NCI-H187 treated with DMSO at 0.1 percent for 48 hours (cell line): ENCODE measurements at places on chromosomes 2 and 18.

DNA sequence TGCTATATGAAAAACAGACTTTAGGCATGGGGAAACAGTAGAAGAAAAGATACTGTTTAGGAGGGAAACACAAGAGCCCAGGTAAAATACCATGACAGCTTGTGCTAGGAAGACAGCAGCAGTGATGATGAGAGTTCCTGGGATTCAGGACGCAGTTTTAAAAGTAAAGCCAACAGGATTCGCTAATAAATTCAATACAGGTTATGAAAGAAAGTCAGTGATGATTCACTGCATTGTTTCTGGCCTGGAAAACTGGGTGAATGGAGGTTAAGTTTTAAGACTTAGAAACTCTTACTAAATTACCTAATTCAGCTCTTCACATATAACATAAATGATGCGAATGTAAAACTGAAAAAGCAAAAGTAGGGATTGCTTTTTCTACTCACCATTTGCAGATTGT is 27.9 kb upstream of the RNU4ATAC start:
- no peak for DNase-seq

DNA sequence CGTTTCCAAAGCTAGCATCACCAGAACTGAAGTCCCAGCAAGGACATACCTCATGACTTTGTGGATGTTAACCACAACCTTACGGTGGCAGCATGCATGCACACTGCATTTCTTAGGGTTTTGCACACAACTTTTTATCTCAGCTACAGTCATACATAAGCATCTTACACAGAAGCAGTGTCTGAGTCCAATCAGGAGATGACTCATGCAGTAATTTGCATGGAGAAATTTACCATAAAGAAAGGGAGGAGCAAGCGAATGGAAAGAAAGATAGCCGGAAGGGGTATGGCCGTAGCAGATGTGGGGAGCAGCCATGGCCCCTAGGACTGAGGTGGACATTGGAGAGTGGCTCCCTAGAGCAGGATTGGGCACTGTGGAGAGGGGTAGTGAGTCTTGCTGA is 522.5 kb downstream of the GALR1 start:
- DNase-seq, result no peak

- peak; percentile 81 for DNase-seq
Observed at GRCh38 chr2:11855064-11855760, 108.8 kb downstream of the LPIN1 start.

- no peak for DNase-seq
Observed at GRCh38 chr18:76081536-76081935, 413.5 kb downstream of the ZNF516 start.

GRCh38 chr18:34023471-34023870 is 201.2 kb downstream of the NOL4 start:
- DNase-seq, result no peak

GRCh38 chr18:77164763-77165485 is 32.3 kb upstream of the MBP start:
- no peak for DNase-seq

DNA sequence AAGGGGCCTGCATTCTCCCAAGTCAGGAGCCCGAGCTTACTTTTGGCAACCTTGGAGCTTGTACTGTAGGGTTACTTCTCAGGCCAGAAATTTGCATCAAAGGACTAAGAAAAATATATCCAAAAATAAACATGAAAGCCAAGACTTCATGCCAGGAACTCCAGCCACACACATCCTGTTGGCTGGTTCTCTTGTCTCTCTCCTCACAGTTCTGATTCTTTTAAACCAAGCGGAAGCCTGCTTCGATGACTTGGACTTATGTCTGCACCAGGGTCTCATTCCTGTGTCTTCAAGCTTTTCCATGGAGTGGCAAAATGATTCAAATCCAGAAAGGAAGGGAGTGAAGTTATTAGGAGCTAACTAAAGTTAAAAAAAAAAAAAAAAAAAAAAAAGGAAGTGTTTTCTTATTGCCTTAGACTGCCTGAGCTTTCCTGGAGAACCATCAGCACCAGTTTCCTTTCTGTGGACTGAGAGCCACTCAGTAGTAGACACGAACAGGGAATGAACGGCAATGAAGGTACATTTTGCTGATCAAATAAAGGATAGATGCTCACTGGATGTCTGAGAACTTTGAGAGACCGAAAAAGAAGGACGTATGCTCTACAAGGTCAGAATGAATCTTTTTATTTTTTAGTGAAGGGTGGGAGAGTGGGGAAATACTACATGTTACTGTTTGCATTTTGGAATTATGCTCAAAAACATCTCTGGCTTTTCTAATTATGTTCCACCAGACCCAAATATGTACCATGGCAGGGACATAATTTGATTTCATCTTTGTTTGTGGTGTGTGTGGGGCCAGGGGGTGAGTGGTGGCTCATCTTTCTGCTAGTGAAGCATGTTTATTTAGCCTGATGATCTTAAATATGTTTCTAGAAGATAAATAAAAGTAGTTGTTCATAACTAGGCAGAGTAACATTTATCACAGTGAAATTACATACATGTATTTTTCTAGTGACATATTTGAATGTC is 86.0 kb downstream of the RAPGEF4 start:
- no peak for DNase-seq

- no peak for DNase-seq
Observed at GRCh38 chr18:37669991-37670534, 104.5 kb upstream of the CELF4 start.

- DNase-seq, result no peak
Observed at GRCh38 chr18:79476918-79477571, 81.3 kb downstream of the NFATC1 start.

DNA sequence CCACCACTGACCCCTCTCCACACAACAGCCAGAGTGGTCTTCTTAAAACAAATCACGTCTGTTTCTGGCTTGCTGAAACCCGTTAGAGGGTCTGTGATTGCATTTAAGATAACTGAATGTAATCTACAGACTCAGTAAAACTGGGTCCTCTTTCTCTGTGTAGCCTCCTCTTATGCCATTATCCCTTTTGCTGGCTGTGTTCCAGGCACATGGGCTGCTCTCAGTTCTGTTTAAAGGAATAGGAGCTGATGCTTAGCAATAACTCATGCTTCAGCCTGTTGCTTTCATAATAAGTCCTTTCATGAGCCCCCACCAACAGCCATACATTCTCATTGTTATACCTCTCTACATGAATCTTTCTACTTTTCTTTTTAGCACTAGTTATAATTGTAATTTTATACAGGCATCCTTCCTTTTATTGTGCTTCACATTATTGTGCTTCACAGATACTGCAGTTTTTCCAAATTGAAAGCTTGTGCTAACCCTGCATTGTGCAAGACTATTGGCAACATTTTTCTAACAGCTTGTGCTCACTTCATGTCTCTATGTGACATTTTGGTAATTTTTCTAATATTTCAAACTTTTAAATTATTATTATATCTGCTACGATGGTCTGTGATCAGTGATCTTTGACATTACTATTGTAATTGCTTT is 782.6 kb downstream of the MBD2 start:
- no peak for DNase-seq

- no peak for DNase-seq
Observed at GRCh38 chr2:88919087-88919738, 227.7 kb downstream of the RPIA start.

GRCh38 chr2:61769093-61769675 is 84.7 kb downstream of the FAM161A start:
- DNase-seq, result no peak

GRCh38 chr2:1603059-1603458 is 141.3 kb downstream of the PXDN start:
- no peak for DNase-seq

- no peak for DNase-seq
Observed at GRCh38 chr2:12036640-12036983, 290.2 kb downstream of the LPIN1 start.

- DNase-seq, result no peak
Observed at GRCh38 chr2:237922641-237923361, 44.0 kb upstream of the UBE2F start.

DNA sequence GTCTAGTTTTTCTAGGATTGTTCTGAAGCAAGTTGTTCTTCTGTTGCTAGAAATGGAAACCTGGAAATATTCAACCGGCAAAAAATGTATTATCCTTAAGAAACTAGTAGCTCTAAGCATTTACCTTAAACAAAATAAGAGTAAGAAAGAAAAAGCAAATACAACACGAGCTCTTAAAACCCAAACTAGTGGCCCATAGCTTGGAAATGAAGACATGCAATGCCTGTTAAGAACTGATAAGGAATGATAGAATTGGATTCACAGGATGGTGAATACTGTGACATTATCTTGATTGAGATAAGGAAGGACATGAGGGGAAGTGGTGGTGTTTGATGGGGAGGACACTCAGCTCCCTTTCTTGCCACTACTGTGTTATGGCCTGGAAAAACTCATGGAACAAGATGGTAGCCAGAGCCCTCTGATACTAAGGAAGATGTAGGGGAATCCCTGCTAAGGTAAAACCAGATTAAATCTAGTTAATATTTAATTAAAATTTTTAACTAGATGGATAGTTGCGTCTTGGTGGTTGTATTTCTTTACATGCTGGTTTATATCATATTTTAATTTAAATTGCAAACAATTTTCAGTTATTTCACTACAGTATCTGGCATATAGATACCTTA is 193.8 kb downstream of the LPIN1 start:
- no peak for DNase-seq

DNA sequence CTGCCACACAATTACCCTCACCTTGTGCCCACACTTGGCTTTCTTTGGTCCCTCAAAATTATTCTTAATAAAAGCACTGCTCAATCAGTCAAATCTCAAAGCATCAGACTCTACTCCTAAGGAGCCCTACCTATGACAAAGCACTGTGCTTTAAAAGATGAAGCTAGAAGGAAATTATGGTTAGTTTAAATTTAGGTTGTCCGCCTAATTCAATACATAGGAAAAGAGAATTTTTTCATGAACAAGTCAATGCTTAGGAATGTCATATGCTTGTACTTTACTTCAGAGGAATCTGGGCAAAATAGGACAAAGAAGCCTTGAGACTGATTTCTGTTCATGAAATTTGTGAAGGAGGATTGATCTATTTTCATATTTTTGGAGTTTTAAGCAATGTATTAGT is 726.4 kb upstream of the CDH2 start:
- DNase-seq, result no peak

GRCh38 chr18:37900326-37900725 is 334.7 kb upstream of the CELF4 start:
- no peak for DNase-seq

- DNase-seq, result no peak
Observed at GRCh38 chr18:24231773-24232735, 93.2 kb downstream of the CABYR start.

GRCh38 chr2:85718885-85719492 is 24.8 kb downstream of the GNLY start:
- no peak for DNase-seq

DNA sequence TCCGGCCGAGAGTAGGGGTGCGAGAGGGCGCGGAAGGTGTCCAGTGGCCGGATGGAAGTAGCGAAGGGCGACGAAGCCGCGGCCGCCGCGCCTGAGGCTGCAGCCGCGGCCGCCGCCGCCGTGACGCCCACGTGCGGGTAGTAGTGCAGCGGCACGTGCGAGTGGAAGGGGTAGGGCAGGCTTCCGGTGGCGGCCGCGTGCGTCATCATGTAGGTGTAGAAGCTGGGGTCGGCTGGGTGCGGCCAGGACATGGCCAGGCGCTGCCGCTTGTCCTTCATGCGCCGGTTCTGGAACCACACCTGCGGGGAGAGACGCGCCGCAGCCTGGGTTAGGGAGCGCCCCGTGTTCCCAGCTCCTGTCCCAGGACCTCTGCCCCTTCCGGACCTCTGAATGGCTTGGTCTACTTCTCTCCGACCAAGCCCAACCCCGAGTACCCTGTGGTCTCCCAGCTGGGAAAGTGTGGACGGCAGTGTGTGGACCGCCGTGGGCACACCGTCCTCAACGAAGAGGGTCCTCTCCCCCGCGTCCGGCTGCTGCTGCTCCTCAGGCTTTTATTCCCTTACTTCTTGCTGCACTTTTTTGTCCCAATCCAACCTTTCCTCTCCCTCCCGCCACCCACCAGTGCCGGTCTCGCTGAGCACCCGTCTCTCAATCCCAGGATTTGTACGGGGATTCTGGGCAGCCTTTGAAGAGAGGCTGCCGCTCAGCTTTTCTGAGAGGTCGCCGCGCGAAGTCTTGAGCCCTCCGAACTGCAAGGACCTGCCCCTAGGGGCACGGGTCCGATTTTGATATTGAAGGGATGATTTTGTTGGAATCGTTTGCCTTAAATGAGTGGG is 3.0 kb downstream of the EVX2 start:
- no peak for DNase-seq

- DNase-seq, result no peak
Observed at GRCh38 chr2:73333564-73333963, 40.2 kb upstream of the EGR4 start.

DNA sequence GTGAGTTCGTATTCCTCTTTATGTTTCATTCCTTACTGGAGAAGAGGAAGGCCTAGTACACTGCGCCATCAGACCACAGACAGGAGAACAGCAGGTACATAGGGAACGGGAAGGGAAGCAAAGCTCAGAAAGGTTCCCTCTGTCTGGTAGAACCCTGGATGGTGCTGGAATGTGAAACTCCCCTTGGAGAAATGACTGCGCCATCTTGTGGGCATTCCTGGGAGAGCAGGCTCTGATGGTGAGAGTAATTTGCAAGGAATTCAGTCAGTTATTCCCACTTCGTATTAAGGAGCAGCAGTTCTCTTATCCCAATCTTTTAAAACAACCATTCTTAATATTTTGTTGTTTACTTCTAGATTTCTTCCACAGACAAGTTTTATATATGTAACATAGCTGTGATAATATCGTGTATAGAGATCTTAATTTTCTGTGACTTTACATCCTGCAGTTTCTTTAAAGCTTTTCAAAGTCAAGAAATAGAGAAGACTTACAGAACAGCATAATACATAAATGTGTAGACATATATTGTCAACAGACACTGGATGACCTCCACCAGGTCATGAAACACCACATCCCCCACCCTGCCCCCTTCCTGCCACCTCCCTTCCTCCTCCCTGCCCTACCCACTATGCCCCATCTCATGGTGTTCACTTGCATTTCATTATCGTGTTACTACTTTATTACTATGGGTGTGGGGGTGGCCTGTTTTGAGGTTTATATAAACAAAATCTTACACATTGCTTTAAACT is 83.9 kb downstream of the ARHGEF4 start:
- no peak for DNase-seq

- no peak for DNase-seq
Observed at GRCh38 chr2:129139380-129139779, 820.7 kb upstream of the HS6ST1 start.

DNA sequence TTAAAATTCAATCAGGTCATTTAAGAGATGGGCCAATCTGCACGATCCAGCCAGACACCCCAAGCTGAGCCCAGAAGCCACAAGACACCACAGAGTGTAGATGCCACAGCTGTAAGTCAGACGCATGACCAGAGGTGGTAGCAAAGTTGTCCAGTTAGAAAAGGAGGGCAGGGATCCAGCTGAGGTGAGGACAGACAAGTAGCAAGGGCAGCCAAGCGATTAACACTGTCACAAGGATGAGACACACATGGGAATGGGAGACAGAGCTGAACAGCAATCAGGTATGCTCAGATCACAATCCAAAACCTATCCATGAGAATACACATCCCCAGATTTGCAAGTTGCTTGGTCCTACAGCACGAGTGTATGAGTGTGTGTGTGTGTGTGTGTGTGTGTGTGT is 143.4 kb upstream of the STK17B start:
- DNase-seq, result no peak
